Natural killer cell (primary cell): ENCODE measurements at places on chromosomes 3 and 15. TPM values are rescaled to one million over a fixed set of nuclear protein-coding genes. Genes with fewer than 3 reads are reported as not detected.

Gene SLC24A5
- total RNA-seq = not detected

Gene CHRNA3
- total RNA-seq = not detected

Gene CHL1
- not detected for total RNA-seq

Gene SRGAP3
- total RNA-seq = 3.0 TPM

Gene SCN11A
- not detected for total RNA-seq

Gene SAMMSON
- not detected for total RNA-seq

Gene RBP2
- total RNA-seq = not detected

Gene CCR9
- total RNA-seq = not detected

DNA sequence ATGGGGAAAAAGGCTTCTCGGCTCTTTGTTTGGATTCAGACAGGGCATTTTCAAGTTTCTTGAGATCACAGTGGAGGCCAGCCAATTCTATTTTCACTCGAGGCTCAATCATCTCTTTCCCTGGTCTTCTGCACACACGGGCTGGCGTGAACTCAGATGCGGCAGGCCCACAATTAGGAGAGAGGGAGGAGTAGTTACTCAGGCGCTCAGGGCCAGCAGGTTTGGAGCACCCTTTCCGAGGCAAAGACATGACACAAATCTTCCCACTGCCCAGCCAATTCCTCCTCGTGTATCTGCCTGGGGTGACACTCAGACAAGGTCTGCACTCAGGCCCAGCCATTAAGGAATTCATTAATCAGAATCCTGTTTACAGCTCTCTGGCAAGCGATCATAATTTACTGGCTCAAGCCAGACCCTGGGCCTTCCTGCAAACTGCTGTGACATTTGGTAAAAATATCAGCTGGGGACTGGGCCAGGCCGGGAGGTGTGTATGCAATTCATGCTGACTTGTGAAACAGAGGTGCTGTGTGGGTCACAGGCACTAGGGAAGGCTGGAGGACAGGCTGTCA, 68.1 kb upstream of the TLE3 start:
- H3K36me3 ChIP-seq = no peaks in the 10 kb centered on the region
- no peak overlapping the region for H3K27ac ChIP-seq
- DNase-seq = no peak
- H3K4me3 ChIP-seq = no peak overlapping the region
- H3K4me1 ChIP-seq = no peaks in the 10 kb centered on the region
- H3K27me3 ChIP-seq = no peaks in the 10 kb centered on the region

GRCh38 chr15:56094171-56094570, 100.8 kb upstream of the NEDD4 start:
- no peak for DNase-seq
- no peak overlapping the region for H3K27ac ChIP-seq
- H3K4me3 ChIP-seq = no peak overlapping the region
- no peaks in the 10 kb centered on the region for H3K4me1 ChIP-seq

GRCh38 chr3:197746209-197746608, 3.5 kb upstream of the FYTTD1 start:
- H3K4me3 ChIP-seq = no peak overlapping the region
- H3K27me3 ChIP-seq = no peaks in the 10 kb centered on the region
- H3K4me1 ChIP-seq = peaks cover 6% of the 10 kb centered on the region
- H3K36me3 ChIP-seq = no peaks in the 10 kb centered on the region

DNA sequence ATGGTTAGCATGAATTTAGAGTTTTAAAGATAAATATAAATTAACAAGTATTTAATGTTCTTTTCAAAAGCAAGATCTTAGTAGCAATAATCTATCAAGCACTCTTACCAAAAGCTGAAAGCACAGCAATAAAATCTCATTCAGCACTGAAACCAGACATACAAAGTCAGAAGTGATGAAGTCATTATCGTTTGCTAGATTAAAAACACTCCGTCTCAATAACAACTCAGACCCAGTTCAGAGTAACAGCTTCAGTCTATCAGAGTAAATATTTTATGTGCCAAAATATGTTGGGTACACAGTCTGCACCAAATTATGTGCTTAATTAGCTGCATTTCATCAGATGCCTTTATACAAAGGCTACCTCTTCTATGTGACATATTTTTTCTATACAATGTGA, 41.6 kb downstream of the CPA3 start:
- H3K27me3 ChIP-seq = no peaks in the 10 kb centered on the region
- no peaks in the 10 kb centered on the region for H3K4me1 ChIP-seq
- H3K27ac ChIP-seq = no peak overlapping the region
- DNase-seq = no peak
- no peak overlapping the region for H3K4me3 ChIP-seq

DNA sequence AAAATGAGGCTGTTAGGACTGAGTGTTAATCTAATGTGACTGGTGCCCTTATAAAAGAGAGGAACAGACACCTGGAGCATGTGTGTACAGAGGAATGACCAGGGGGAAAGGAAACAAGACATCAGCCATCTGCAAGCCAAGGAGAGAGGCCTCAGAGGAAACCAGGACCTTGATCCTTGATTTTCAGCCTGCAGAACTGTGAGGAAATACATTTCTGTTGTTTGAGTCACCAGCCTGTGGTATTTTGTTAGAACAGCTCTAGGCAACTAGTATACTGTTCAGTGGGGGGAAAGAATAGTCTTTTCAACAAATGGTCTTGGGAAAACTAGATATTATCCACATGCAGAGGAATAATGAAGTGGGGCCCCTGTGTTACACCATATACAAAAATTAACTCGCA, 80.6 kb downstream of the CCR1 start:
- no peak for DNase-seq
- H3K27me3 ChIP-seq = no peaks in the 10 kb centered on the region
- no peak overlapping the region for H3K27ac ChIP-seq
- peaks cover 16% of the 10 kb centered on the region for H3K4me1 ChIP-seq
- no peak overlapping the region for H3K4me3 ChIP-seq

- DNase-seq = no peak
- H3K36me3 ChIP-seq = no peaks in the 10 kb centered on the region
- H3K4me3 ChIP-seq = no peak overlapping the region
- no peak overlapping the region for H3K27ac ChIP-seq
These were observed 100.2 kb downstream of the CGNL1 start for GRCh38 chr15:57476533-57476975.

DNA sequence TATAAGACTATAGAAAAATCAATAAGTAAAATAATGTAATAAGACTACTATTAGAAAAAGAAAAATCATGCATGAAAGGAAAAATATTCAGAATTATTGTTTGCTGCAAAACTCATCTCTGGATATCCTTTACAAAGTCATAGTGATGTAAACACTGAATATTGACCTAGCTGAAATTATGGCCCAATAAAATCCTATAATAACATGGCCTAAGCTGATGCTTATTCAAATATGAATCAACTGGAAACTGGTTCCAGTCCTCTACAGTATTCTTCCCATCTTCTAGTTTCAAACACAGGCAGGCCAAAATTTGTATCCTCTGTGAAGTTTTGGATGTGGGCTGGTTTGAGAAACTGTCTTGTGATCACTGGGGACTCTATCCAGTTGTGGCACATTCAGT, 134.5 kb downstream of the CNTN3 start:
- H3K4me1 ChIP-seq = no peaks in the 10 kb centered on the region
- H3K36me3 ChIP-seq = no peaks in the 10 kb centered on the region
- no peaks in the 10 kb centered on the region for H3K27me3 ChIP-seq
- no peak for DNase-seq
- H3K27ac ChIP-seq = no peak overlapping the region

- peaks cover 7% of the 10 kb centered on the region for H3K4me1 ChIP-seq
- peak within 1 kb of the TSS; percentile 43 for H3K4me3 ChIP-seq
- peak; percentile 88 for DNase-seq
- no peaks in the 10 kb centered on the region for H3K36me3 ChIP-seq
- no peak within 1 kb of the TSS for H3K27ac ChIP-seq
These were observed at the start of gene DOCK3 for GRCh38 chr3:50674349-50675178. Gene DOCK3, plus strand, starts transcription at chr3:50674927. Its CDS starts 337 bp downstream, at chr3:50675264.

DNA sequence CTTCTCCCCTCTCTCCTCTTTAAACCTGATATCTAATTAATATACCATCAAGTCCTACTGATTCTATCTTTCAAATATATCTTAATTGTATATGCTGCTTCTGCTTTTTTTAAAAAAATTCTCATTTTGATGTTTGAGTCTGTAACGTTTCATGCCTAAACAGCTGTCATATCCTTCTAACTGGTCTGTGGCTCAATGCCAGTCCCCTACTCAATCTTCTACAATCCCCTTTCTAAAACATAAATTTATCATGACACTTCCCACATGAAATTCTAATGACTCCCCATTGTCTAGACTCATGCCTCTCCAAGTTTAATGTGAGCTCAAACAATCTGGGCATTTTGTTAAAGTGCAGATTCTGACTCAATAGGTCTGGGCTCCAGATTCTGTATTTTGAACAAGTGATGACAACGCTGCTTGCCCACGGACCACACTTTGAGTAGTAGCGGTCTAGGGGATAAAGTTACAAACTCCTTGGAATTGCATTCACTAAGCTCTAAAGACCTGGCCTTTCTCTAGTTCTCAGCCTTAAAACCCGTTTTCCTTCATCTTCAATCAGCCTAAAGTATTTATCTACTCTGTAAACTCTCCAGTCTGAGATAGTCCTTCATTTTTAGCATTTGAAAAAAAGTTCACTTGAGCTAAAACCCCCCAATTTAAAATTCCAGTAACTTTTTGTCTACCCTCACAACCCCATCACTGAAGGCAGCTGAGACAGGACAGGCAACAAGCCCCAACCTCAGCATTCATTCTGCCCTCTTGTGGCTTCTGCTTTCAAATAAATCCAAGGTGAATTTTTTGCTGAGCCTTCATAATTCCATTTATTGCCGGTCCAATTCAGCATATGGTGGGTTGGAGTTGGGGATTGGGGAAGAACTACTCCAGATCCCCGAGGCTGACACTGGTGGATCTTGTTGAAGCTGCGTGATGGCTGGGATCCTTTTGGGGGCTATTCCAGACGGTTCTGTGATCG, 88.1 kb upstream of the THRB start:
- H3K27ac ChIP-seq = no peak overlapping the region
- H3K4me3 ChIP-seq = no peak overlapping the region
- no peaks in the 10 kb centered on the region for H3K36me3 ChIP-seq
- H3K27me3 ChIP-seq = no peaks in the 10 kb centered on the region

GRCh38 chr3:144852999-144853398, 881.4 kb downstream of the DIPK2A start:
- no peaks in the 10 kb centered on the region for H3K27me3 ChIP-seq
- H3K36me3 ChIP-seq = no peaks in the 10 kb centered on the region
- no peak overlapping the region for H3K27ac ChIP-seq
- DNase-seq = no peak

- no peak overlapping the region for H3K4me3 ChIP-seq
- H3K4me1 ChIP-seq = no peaks in the 10 kb centered on the region
- H3K36me3 ChIP-seq = no peaks in the 10 kb centered on the region
- H3K27ac ChIP-seq = no peak overlapping the region
- no peak for DNase-seq
- no peaks in the 10 kb centered on the region for H3K27me3 ChIP-seq
These were observed 157.2 kb downstream of the DCLK3 start for GRCh38 chr3:36606871-36607765.

DNA sequence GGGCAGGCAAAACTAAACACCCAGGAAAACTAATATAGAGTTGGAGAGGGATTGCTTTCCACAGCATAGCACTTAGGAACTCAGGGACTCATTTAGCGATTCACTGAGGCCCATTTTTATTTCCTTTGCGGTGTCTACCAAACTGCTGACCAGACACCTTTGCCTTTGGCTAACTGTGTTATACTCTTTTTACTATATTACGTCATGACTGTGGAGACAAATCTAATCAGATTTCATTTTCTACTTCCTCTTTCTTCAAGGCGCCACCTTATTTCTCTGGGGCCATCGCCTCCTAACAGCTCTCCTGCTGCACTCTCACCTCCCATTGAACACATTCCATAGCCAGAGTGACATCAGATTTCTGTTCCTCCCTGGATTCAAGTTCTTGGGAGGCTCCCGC, 215.7 kb upstream of the WNT5A start:
- DNase-seq = no peak
- H3K4me1 ChIP-seq = no peaks in the 10 kb centered on the region
- no peaks in the 10 kb centered on the region for H3K27me3 ChIP-seq
- no peak overlapping the region for H3K27ac ChIP-seq
- H3K36me3 ChIP-seq = no peaks in the 10 kb centered on the region

GRCh38 chr3:46845860-46846623, 17.2 kb downstream of the MYL3 start:
- H3K36me3 ChIP-seq = no peaks in the 10 kb centered on the region
- H3K27ac ChIP-seq = peak overlapping the region; percentile 41
- DNase-seq = peak; percentile 73
- H3K4me3 ChIP-seq = peak overlapping the region; percentile 68

DNA sequence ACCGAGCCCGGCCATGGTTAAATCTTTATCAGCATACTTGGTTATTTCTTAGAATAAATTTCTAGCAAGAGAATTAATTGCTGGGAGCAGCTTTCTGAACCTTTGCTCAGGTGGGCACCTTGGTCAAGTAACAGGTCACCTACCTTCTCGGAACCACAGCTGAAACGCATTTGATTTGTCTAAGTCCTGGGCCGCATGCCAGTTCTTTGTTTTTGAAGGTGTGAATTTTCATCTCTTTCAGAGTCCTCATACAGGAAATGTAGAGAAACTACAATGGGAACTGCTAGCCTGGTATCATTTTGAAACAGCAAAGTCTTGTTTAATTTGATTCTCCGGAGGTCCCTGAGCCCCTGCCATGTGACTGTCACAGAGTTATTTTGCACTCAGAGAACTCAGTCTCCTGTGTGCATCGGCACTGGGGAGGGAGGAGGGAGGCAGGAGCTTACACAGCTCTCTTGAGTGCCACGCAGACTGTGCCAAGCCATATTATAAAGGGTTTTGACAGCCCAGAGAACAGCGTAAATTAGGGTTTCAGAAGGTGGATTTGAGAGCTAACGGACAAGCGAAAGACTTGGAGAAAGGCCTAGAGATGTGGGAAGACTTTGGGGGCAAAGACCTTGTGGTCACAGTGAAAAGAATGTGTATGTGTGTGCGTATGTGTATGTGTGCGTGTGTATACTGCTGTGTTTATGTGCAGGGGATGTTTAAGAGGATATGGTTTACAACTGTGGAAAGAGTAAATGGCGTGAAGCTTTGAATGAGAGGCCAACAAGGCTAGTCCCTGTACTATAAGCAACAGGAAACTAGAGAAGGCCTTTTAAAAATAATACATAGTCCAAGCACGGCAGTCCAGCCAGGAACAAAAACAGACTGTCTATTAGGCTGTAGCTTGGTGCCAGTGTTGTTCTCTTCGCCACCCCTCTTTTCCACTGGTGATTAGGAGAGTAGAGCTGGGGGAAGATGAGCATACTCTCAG, 61.8 kb upstream of the ATP13A3 start:
- no peaks in the 10 kb centered on the region for H3K27me3 ChIP-seq
- no peaks in the 10 kb centered on the region for H3K36me3 ChIP-seq
- H3K4me3 ChIP-seq = no peak overlapping the region

DNA sequence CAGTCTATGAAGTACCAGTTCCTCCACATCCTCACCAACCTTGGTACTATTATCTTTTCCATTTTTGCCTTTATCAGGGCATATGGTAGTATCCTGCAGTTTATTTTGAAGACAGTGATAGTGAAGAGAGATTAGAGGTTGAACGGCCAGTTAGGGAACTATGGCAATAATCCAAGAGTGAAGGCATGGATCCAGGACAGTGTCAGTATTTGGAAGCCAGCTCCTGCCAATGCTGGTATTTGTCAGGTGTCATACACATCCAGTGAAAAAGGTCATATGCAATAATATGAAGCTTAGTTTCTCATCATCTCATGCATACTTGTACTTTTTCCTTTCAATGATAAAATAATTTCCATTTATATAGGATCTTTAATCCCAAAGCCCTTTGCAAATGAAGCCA, 56.8 kb upstream of the KCNMB2 start:
- H3K27ac ChIP-seq = no peak overlapping the region
- H3K4me1 ChIP-seq = no peaks in the 10 kb centered on the region
- DNase-seq = no peak
- no peak overlapping the region for H3K4me3 ChIP-seq
- H3K27me3 ChIP-seq = no peaks in the 10 kb centered on the region

GRCh38 chr3:73405853-73406252, 218.9 kb downstream of the PDZRN3 start:
- no peak overlapping the region for H3K27ac ChIP-seq
- H3K4me1 ChIP-seq = no peaks in the 10 kb centered on the region
- H3K36me3 ChIP-seq = no peaks in the 10 kb centered on the region
- DNase-seq = no peak
- no peaks in the 10 kb centered on the region for H3K27me3 ChIP-seq
